ENCODE measurements at places on chromosomes 2 and 18.

DNA sequence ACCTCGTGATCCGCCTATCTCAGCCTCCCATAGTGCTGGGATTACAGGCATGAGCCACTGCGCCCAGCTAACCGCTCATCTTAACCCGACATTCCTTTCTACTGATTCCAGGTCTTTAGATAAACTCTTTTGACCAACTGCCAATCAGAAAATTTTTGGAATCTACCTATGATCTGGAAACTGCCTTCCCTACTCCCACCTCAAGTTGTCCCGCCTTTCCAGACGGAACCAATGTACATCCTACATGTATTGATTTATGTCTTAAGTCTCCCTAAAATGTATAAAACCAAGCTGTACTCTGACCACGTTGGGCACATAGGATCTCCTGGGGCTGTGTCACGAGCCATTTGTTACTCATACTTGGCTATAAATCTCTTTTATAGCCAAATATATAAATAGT lies 3.2 kb upstream of the NEU2 start:
- no peak for DNase-seq

DNA sequence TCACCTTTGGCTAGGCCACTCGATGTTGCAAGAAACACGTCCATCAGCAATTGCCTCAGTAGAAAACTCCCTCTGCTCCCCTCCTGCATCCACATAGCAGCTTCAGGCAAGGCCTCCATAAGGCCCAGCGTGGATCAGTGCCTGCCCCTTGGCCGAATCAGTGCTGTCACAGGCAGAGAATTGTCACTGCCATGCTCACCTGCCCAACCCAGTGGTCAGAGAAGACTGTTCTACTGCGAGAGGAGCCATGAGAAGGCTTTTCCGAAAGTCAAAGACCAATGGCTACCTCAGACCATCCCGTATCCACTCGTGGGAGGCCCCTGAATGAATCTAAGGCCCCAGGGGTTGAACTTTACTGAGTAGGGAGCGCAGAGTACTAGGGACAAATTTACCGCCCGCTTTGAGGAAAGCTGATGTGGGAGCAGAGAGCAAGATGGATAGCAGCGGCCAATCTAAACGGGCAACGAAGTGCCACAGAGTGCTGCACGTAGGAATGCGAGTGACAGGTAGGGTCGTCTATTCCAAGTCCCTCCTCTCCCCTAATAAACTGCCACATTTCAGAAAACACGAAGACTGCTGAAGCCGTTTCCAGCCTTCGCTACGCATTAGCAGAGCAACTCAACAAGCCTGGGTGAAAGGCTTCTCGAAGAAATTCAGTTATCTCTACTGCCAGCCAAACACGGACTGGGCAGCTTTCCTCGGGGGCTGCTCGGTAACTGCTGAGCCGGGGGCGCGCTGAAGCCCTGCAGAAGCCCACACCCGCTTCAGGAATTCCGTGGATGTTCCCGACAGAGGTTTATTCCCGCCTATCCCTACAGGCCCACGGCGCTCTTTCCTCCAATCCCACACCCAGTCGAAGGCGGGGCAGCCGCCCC lies 968 bp upstream of the RALBP1 start:
- peak; percentile 21 for DNase-seq

GRCh38 chr2:194323740-194324139 lies 1333.3 kb upstream of the SLC39A10 start:
- DNase-seq: no peak

- no peak for DNase-seq
Observed at GRCh38 chr18:64713284-64713683, 564.4 kb upstream of the LINC00305 start.

DNA sequence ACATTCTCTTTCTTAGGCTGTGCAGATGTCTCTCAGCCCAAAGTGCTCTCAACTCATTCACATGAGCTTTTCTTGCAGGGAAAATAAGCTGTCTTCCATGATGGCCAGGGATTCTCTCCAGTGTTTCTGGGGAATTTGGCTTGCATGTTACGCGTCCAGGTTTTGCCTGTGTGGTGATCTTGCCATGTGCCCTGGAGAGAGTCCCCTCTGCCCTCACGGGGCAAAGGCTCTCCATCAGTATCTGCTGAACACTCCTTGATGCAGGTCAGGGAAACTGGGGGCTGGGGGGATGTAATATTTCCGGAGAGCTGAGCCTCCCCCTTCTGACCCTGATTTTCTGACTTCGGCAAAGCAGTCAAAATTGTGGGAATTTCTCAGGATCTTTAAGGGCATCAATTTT lies 87.6 kb downstream of the ACKR3 start:
- no peak for DNase-seq

DNA sequence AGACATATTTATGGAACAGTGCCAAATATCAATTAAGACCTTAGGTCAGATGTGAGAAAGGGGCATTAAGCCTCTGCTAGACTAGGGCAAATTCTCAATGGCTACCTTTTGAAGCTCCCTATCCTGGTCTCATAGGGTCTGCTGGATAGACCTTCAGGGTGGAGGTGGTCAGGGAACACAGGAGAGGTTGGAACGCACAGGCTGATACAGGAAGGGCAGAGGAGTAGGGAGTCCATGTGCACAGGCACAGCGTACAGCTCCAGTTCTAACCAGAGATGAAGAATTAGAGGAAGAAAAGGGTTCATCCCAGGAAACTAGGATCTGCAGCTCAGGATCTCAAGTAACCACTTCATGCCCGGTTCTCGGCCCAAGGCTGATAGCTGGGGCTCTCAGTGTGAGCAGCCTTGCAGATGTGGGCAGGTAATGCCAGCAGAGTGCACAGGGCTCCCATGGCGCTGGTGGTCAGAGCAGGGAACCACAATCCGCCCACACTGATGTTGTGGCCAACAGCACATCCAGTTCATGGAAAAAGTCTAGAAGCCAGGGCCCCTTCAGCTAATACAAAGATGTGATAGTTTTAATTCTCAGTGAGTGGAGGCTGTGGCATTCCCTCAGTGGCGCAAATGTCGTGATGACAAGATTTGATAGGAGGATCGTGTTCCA lies 3.4 kb upstream of the EVA1A start:
- no peak for DNase-seq

DNA sequence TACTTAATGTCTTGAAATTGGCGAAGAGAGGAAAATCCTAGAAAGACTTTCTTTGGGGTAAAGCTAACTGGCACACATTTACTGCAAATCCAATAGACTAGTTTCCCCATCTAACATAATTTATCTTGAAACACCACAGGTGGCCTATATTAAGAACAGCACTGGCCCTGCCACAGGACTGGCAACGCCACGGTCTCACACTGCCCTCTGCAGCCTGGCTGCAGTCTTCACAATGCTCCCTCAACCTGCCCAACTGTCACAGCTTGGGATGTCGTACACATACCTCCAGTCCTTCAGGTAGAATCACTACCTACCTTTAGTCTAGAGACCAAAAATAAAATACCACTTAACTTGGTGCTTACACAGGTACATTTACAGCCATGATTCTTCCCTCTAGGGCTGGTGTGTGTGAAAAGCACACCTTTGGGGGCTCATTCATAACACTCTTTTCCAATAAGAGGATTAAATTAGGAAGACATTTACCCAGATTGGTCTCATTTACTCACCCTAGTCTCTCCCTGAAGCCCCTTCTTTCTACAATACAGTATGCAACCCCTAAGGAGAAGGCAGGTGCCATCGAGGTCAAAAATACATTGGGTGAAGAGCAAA lies 222.2 kb downstream of the C1D start:
- DNase-seq: peak; percentile 35

DNA sequence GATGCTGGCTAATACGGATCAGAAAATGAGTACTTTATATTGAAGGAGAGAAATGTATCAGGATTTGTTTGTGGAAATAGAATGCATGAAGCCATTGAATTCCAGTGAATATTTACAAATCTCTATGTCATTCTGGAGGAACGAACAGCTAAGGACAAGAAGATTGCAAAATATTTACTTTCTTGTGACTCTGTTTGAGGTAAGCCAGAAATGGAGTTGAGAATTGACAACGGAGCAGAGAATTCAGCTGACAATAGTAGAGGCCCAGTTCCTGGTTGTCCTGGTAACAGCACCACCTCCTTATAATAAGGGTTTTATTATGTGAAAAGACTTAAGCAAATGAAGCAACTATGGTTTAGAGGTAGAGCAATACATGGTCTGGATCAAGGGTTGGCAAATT lies 349.2 kb downstream of the ADCYAP1 start:
- no peak for DNase-seq

- DNase-seq: no peak
Observed at GRCh38 chr2:235935773-235936172, 232.4 kb downstream of the GBX2 start.

DNA sequence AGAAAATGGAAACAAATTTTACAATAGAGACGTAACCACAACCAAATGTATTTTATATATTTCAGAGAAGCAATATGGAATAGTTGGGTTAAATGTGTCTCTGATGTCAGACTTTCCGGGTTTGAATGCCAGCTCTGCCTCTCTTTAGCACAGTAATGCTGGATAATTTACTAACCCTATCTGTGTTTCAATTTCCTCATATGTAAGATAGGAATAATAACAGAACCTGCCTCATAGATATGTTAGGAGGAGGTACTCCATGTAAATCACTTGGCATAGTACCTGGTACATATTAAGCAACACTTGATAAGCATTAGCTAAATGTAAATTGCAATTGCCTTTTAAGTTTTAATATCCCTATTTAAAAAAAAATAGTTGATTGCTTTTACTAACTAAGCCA lies 231.3 kb upstream of the ZC3H15 start:
- no peak for DNase-seq

GRCh38 chr2:112174383-112174782 lies 36.2 kb downstream of the FBLN7 start:
- DNase-seq: no peak

- no peak for DNase-seq
Observed at GRCh38 chr18:36635414-36636096, 193.2 kb downstream of the TPGS2 start.

GRCh38 chr2:157853211-157853610 lies 22.9 kb downstream of the ACVR1 start:
- no peak for DNase-seq

DNA sequence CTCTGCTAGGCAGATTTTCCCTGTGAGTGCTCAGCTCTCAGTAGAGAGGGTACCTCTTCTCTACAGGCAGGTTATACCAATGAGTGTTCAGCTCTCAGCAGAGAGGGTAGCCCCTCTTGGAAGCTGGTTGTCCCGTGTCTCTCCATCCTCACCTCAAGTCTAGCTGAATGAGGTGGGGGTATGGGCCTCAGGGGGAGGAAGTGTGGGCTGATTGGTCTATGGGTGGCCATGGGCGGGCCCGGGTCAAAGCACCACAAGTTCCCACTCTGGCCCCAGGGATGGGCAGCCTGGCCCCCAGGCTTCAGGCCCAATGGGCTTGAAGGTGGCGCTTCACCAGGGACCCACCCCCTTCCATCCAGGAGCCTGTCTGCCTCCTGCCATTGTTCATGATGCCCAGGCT lies 17.0 kb upstream of the MBD2 start:
- DNase-seq: no peak

DNA sequence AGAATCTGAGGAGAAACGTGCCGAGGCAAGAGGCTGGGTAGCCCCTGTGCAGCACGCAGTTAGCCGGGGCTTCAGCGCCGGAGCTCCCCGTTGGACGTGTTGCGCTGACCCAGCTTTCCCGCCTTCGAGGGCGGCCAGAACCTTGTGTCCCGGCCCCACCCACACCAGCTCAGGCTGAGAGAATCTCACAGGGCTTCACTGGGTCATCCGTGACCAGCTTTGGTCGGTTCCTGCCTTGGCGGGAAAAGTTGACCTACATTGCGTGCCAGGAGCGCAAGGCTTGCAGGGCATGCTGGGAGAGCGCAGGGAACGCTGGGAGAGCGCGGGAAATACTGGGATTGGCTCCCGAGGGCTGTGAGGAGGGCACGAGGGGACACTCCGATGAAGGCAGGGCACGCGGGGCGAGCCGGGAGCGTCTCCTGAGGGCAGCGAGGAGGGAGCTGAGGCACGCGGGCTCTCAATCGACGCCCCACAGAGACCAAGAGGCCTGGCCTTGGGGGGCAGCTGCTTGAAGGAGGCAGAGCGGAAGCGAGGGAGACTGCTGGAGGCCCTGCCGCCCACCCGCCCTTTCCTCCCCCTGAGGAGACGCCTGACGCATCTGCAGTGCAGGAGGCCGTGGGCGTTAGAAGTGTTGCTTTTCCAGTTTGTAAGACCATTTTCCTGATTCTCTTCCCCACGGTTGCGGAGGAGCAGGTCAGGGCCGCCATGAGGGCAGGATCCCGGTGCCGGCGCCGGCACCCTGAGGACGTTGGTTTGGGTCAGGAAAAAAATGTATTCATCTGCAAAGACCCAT lies at the start of gene C18orf63:
Gene C18orf63 (plus strand): TSS at position 376 of the 793 bp plus-strand sequence. CDS start 2,027 bp downstream, outside the sequence.
- no peak for DNase-seq

- DNase-seq: peak; percentile 50
Observed at GRCh38 chr2:232876978-232877441, 6.9 kb downstream of the SNORC start.

DNA sequence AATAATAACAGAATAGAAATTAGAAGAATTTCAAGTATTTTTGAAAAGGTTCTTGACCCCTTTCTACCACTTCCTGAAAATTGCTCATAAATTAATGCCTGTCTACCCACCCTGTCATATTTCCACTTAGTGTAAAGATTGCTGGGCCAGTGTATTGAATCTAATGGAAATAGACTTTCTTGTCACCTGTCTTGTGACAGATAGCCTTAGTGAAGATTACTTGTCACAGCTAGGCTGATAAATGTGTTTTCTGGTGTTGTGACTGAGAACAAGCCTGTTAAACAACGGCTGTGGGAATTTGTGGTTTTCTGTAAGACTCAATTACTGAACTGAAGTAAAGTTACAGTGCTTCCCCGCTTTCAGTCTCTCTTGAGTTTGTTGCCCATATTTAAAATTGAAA lies 37.0 kb downstream of the PIK3C3 start:
- DNase-seq: no peak

DNA sequence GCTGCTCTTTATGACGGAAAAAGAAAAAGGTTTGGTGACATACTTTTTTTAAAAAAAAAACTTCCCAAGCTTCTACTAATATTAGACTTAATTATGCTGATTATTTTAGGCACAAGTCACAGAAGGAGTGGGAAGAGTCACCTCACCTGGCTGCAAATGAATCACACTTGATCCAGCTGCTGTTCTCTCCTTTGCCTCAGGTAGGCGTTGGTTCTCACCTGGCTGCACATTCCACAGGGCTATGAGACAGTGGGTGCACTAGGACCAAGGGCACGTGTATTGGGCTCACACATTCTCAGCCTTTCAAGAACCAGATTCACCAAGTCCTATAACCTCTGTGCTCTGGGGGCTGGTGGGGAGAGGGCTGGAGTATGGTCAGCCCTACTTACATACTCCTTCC lies 93.3 kb downstream of the TGFA start:
- DNase-seq: no peak
